ENCODE measurements at places on chromosomes 5 and 9. TPM values are rescaled to one million over a fixed set of nuclear protein-coding genes. Genes with fewer than 3 reads are reported as not detected.

Gene IL11RA
- 9.8 TPM for total RNA-seq

- DNase-seq: peak; percentile 51
Observed at GRCh38 chr9:94919376-94920098, 193.0 kb downstream of the AOPEP start.

- DNase-seq: no peak
Observed at GRCh38 chr5:60710362-60710761, 10.4 kb upstream of the DEPDC1B start.

Gene SHLD3
- total RNA-seq: 1.7 TPM

- DNase-seq: peak; percentile 18
Observed at GRCh38 chr5:59542851-59543820, 350.4 kb downstream of the PDE4D start.

DNA sequence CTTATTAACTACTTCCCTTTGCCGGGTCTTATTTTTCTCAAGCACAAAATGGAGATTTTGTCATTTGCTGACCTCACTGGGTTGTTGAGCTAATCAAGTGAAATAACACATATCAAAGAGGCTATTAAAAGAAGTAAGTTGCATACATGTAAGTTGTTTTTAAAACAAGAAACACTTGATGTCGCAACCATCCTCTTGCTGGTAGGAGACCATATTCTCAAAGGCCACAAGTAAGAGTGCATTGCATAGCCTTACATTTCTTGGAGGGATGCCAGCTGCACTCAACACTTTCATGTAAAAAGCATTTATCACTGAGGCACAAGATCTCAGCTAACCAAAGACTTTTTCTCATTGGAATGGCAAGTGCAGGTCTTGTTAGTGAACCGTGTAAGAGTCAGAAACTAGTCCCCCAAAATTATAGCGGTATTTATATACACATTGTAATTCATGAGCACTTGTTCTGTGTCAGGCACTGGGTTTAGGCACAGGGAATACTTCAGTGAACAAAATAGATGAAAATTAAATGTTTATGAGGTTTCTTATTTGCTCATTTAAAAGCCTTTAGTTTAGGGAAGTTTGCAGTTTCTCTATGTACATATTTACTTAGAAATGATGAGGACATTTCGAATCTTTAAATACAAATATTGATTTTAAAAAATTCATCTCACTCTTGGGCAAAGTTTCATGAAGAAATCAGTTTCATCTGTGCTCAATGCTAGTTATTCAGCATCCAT lies 72.0 kb downstream of the ZFAND5 start:
- DNase-seq: peak; percentile 19

Gene ARL10
- 4.1 TPM for total RNA-seq

Gene DDX4
- total RNA-seq: not detected

DNA sequence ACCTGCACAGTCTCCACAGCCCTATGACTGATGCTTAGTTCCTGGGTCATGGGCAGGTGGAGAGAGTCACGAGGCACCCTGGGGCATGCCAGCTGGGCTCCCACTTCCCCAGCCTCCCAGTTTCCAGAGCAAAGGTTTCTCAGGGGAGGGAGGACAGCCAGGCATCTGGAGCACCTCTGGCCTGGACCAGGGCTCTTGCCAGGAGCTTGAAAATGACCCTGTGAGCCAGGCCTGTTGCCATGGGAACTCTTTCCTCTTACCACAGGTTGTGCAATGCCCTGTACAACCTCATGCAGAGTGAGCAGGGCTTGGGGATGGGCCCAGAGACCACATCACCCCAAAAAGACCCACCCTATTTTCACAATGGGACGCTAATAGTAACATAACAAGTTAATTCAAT lies 113.1 kb downstream of the PSD2 start:
- DNase-seq: peak; percentile 72

DNA sequence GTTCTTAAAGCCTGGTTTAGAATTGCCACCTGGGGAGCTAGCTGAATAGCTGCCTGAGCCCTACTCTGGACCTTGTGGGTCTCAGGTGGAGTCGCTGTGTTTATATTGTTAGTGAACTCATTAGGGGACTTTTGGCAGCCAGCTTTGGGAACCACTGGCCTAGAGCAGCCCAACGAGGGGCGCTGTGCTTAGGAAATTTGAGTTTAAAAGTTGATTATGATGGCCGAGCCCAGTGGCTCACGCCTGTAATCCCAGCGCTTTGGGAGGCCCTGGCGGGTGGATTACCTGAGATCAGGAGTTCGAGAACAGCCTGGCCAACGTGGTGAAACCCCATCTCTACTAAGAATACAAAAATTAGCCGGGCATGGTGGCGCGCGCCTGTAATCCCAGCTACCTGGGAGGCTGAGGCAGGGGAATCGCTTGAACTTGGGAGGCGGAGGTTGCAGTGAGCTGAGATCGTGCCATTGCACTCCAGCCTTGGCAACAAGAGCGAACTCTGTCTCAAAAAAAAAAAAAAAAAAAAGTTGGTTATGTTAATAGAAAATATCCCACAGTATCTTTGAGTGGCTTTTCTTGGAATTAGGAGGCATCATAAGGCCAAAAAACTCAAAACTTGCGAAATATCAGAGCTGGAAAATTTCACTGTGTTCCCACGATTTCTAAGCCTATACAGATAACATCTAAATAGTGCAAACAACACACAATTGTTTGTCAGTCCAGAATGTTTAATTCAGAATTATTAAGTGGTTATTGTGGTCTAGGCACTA lies 809 bp downstream of the MCCC2 start:
- no peak for DNase-seq

GRCh38 chr9:21096172-21096900 lies 18.6 kb upstream of the IFNB1 start:
- DNase-seq: no peak

DNA sequence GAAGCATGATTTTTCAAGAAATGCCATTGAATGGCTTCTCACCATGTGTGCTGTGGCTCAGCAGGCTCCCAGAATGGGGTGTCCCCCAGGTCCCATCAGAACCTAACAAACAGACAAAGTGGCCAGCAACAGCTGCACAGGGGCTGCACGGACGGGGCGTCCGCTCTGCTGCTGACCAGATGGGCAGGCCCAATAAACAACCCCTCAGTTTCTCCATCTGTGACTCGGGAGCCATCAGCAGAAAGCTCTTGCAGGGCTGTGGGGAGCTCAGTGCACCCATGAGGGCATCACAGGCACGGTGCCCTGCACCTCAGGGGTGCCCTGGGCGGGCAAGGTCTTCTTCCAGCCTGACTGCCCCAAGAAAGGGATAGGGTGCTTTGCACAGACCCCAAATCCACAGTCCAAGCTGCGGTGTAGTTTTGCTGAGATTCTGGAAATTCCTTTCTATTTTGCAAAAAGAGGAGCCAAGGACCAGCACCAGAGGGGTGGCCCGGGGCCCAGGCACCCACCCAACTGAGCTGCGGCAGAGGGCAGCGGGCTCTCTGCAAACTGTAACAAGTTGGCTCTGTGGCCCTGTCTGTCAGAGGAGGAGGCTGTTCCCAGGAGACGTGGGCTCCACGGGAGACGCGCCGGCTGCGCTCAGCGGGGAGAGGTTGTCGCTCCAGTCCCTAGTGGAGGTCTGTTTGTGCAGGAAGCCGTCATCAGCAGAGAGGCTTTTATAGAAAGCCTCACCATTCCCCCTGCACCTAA lies 138.7 kb upstream of the PPP1R26 start:
- no peak for DNase-seq

Gene PCDHA9
- total RNA-seq: not detected

GRCh38 chr9:7976856-7977255 lies 177.3 kb upstream of the DMAC1 start:
- no peak for DNase-seq

DNA sequence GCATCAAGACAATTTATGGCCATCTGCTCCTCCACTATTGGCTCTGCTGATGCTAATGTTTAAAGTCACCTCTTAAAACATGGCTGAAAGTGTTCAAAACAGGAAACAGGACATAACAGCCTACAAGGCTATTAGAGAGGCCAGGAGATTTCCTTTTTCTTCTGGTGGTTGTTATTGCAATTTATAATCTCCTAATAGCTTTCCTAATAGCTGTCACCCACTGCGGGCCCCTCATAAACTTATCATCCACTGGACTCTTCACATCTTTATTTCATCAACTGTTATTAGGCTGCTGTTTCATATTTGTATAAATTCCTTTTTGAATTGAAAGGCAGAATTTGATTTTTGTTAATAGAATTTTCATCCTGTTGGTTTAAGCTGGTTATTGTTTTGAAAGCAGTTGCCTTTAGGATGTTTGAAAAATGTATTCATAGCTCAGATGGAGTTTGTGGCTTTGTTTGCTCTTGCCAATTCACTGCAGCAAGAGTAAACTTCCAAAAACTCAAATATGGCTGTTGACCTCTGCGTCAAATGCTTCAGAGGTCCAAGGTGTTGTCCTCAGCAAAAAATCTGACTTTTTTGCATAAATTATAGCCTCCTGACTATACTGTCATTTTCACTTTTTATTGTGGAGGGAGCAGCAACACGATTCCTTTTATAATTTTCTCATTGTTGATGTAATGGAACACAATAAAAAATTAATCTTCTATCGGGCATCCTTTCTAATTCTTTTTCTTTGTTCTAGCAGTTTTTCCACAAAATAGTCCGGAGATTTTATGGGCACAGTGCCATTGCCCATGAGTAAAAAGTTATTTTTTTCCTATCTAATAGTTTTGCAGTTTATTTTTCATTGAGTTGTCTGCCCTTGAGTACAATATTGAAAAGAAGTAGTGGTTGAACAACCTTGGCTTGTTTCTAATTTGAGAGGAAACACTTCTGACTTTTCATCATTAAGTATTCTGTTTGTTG lies 69.3 kb downstream of the MAT2B start:
- no peak for DNase-seq

DNA sequence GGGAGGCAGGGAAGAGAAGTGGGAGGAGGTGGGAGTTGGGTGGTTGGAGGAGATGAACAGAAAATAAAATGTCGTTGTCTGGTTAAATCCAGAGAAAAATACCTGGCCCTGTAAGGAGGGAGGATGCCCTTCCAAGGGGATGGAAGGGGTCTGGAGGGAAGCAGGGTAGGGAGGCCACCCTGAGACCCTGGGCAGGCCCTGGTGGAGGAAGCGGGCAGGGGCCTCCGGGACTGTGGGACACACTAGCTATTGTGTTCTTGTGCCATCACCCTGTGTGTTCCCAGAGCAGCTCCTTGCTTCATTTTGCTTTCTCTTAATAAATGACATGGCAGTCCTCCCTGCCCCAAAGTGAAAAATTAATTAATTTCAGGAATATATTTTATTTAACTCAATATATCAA lies 11.8 kb upstream of the CD180 start:
- DNase-seq: no peak
